ENCODE measurements at places on chromosomes 16 and 17.

- no peak for DNase-seq
These were observed 61.1 kb downstream of the CDYL2 start for GRCh38 chr16:80743273-80743672.

- DNase-seq: peak; percentile 19
These were observed 198.8 kb upstream of the CDH5 start for GRCh38 chr16:66167564-66168291.

- DNase-seq: no peak
These were observed 31.4 kb upstream of the CACNG5 start for GRCh38 chr17:66803474-66803951.

DNA sequence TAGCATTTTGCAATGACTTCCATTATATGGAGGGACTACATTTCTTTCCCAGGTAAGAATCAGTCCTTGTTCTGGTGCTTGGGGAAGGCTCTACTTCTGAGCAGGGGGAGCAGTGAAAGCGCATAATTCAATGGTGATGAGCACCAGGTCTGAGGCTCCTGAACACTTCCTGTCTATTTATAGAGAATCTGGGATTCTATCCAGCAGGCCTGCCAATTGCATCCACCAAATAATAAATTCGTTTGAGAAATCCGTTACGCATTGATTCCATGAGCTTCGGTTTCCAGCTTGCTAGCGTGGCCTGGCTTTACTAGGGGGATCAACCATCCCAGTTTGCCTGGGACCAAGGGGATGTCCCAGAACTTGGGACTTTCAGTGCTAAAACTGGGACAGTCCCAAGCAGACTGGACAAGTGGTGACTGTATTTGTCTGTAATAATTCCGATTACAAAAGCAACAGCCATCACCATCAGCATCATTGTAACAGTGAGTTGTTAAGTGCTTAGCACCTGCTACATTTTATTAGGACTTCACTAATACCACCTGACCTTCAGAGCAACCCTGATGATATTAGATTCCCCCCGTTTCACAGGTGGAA is 349.9 kb downstream of the MAF start:
- no peak for DNase-seq
